H7 (cell line): ENCODE measurements at places on chromosomes 6 and 20. TPM values are rescaled to one million over a fixed set of nuclear protein-coding genes. Genes with fewer than 3 reads are reported as not detected.

The MCHR2 gene
- not detected in 2 replicates for total RNA-seq

The RWDD2A gene
- 2.6 and 3.2 TPM in 2 replicates for total RNA-seq

The SF3B5 gene
- total RNA-seq = 129 and 171 TPM in 2 replicates

The OOEP gene
- total RNA-seq = not detected in 2 replicates

The STMND1 gene
- total RNA-seq = not detected in 2 replicates

The TXLNB gene
- not detected in 2 replicates for total RNA-seq

The ASIP gene
- total RNA-seq = not detected in 2 replicates

The GGTLC1 gene
- total RNA-seq = not detected in 2 replicates

The RIMS1 gene
- 0.70 and 1.6 TPM in 2 replicates for total RNA-seq

The KHDRBS2 gene
- total RNA-seq = 3.7 and 6.3 TPM in 2 replicates

The MACROD2 gene
- total RNA-seq = 1.5 and 2.2 TPM in 2 replicates

The SOX18 gene
- total RNA-seq = 0.52 and 1.2 TPM in 2 replicates

The CST8 gene
- not detected in 2 replicates for total RNA-seq

The APOM gene
- total RNA-seq = 3.3 and 4.2 TPM in 2 replicates

The LHFPL5 gene
- total RNA-seq = not detected in 2 replicates

The LAMA4 gene
- 1.1 and 2.1 TPM in 2 replicates for total RNA-seq

The UNC5CL gene
- total RNA-seq = 4.2 and 4.3 TPM in 2 replicates

The OPRM1 gene
- total RNA-seq = not detected in 2 replicates

The EYS gene
- total RNA-seq = 0.04 and 0.10 TPM in 2 replicates

The FOXQ1 gene
- 3.1 and 24.8 TPM in 2 replicates for total RNA-seq

The IP6K3 gene
- 0.07 TPM in 1 of 2 replicates, not detected in the other for total RNA-seq

The TRIM40 gene
- total RNA-seq = not detected in 2 replicates

The PLG gene
- total RNA-seq = not detected in 2 replicates

The TAGAP gene
- not detected in 2 replicates for total RNA-seq

The ZSCAN9 gene
- total RNA-seq = 15.6 and 20.4 TPM in 2 replicates

The RARS2 gene
- 34.3 and 35.6 TPM in 2 replicates for total RNA-seq

The NRSN1 gene
- total RNA-seq = not detected in 2 replicates
